ENCODE measurements at places on chromosomes 16 and 17.

DNA sequence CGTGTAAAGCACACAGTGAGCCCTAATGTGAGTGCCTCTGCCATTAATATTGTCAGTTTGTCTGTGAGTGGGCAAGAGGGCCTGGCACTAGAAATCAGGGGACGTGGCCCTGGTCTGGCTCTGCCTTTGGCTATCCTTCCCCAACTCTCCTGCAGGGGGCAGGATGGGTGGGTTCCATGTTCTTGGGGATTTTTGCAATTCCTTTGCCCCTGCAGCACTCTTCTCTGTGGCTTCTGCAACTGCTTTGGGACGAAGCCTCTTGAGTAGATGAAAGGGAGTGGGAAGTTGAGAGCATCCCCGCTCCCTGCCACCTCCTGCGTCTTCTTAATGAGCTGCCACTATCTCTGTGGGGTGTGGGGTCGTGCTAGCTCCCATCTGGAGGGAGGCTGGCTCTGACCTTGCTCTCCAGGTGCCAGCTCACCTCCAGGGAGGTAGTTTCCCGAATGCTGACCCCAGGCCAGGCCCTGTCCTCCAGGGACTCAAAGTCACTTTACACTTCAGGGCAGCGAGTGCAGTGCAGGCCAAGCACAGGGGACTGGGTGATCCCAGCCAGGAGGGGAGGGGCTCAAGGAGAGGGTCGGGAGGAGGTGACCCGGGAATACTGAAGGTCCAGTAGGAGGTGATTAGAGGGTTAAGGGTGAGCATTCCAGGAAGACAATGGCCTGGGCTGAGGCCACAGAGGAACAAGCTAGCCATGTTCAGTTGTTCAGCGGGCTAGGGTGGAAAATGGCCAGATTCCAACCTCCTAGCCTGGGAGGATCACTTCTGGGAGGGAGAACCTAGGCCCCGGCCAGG lies 121.0 kb upstream of the NLRP1 start:
- no peak for DNase-seq

- no peak for DNase-seq
Observed at GRCh38 chr16:35171106-35171505, 1711.7 kb downstream of the TP53TG3F start.

DNA sequence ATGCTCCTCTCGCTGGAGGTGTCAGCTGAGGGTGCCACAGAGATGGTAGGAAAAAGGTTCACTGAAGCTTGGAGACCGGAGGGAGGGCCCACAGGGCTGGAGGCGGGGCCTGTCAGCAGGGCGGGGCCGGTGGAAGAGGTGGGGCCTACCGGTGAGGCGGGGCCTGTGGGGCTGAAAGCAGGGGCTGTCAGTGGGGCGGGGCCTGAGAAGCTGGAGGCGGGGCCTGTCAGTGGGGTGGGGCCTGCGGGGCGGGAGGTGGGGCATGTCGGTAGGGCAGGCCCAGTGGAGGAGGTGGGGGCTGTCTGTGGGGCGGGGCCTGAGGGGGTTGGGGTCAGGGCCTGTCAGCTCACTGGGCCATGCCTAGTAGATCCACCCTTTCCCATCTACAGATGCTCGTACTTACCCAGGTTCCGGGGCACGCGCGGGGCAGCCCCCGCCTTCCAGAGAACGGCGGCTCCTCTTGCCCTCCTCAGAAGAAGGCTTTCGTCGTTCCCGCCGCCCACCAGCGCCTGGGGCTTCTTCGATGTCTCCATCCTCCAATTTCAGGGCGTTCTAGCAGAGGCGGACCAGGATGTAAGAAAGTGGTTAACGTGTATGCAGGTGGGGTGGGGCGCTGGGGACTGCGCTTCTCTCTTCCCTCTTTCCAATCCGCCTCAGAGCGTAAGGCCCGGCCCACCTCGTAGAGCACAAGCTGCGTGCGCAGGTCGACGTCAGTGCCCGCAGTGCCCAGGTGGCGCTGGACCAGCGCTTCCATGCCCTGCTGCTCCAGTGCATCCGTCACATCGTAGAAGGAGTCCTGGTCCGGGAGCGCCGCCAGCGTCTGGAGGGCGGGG lies 9.8 kb downstream of the TMEM208 start:
- no peak for DNase-seq

GRCh38 chr17:75240394-75241142 lies 20.8 kb downstream of the GGA3 start:
- peak; percentile 69 for DNase-seq

DNA sequence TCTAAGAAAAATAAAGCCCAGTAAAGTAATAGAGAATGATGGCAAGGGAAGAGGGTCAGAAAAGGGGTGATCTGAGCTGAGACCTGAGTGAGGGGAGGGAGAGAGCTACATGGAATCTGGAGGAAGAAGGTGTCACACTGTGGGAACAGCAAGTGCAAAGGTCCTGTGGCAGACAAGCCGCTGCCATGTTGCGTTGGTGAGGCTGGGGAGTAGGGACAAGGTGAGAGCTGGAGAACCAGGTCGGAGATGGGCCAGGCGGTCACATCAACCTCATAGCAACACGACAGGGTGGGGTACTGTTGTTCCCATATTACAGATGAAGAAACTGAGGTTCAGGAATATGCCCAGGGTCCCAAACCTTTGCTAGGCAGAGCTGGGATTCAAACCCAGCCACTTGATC lies 16.6 kb upstream of the CALB2 start:
- no peak for DNase-seq
